ENCODE measurements at places on chromosomes 5 and 9.

- DNase-seq, result no peak
These were observed 111.5 kb upstream of the ZNF366 start for GRCh38 chr5:72618708-72619107.

GRCh38 chr9:109401169-109401989 lies 80.5 kb upstream of the EPB41L4B start:
- no peak for DNase-seq

DNA sequence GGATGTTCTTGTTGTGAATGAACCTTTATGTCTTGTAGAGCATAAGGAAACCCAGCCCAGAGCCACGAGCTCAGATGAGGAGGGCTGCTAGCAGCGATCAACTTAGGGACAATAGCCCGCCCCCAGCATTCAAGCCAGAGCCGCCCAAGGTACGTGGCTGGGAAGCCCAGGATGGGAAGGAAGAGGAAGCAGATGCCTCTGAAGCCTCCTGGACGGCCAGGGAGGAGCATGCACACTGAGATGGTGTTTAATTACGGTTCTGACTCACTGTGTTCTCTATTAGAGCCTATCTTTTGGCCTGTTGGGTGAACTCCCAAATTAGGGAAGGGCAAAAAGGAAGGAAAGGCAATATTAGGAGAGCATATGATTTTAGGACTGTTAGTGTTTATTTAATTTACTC lies 75.3 kb downstream of the TJP2 start:
- no peak for DNase-seq

- DNase-seq, result no peak
These were observed 53.6 kb downstream of the GPR107 start for GRCh38 chr9:130107234-130107861.
